Stimulated activated CD4-positive, alpha-beta T cell treated with anti-CD3 and anti-CD28 coated beads, Interleukin-12 subunit alpha, Interleukin-12 subunit beta, amount 100 ng/mL, for 24 hours (primary cell): ENCODE measurements at places on chromosomes 11 and 22.

- DNase-seq, result no peak
Measured at GRCh38 chr11:111811445-111811844, 45.3 kb upstream of the PPP2R1B start.

DNA sequence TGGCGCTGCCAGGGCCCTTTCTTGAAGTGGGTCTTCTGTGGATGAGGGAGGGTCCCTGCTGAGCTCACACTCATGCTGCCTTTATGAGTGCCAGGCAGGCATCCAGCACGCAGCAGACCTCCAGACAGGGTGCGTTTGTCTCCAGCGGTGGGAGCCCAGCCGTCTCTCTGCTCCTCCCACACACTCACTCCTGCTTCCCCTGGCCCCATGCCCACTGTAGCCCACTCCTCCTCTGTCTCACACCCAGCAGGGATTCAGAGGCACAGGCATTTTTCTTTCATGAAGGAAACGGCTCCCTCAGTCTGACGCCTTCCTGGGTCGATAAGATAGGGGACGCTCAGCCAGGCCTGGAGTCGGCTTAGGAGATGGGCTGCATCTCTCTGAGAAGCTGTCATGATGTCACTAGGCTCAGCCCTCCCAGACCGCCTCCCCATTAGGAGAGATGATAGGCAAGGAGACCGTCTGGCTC is 183.9 kb upstream of the NCAM1 start:
- no peak for DNase-seq

GRCh38 chr11:68436985-68437926 is 23.3 kb upstream of the PPP6R3 start:
- DNase-seq, result no peak

DNA sequence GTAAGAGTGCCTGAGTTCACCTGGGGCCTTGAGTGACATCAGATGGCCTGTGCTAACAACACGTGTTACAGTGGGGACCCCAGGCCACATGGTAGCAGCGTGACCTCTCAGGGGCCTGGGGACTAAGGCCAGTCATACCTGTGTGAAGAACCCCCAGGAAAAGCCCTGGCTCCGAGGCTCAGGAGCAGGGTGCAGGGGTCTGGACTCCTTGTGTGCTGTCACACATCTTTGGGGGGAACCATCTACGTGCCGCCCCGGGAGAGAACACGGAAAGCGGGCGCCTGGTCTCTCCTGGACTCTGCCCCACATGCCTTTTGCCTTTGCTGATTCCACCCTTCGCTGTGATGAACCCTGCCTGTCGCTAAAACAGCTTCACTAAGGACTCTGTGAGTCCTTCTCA is 48.7 kb downstream of the SHANK2 start:
- no peak for DNase-seq

DNA sequence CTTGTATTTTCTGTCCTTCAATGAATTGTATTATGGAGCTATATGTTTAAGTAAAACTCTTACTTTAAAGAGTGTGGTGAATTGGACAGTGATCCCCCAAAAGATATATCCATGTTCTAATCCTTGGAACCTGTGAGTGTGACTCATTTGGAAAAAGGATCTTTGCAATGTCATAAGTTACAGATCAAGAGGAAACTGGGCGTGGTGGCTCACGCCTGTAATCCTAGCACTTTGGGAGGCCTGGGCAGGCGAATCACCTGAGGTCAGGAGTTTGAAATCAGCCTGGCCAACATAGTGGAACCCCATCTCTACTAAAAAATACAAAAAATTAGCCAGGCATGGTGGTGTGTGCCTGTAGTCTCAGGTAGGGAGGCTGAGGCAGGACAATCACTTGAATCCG is 36.7 kb downstream of the ELF5 start:
- DNase-seq, result no peak

- DNase-seq, result no peak
Measured at GRCh38 chr11:128720522-128720985, 26.7 kb downstream of the FLI1 start.

DNA sequence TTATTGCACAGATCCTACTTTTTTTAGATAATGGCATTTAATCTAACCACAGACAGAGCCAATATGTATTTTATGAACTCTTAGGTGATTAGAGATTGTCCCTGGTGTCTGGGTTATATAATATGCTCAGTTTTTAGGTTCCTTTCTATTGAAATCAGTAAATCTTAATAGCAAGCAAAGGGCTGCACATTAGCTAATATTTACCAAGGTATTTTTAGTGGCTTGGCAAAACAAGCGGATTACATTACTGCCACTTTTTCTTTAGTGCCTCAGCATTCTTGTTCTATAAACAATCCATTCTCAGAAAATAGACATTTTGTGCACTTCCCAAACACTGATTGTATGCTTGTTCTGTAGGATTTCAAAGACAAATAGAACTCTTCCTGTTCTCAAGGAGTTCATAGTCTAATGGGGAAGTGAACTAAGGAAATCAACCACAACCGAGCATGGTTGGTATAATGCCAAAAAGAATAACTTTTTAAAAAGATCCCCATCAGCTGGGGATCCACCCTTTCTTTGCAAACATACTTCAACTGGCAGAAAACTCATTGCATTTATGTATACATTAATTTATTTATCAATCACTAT is 23.8 kb downstream of the KCNJ1 start:
- no peak for DNase-seq

DNA sequence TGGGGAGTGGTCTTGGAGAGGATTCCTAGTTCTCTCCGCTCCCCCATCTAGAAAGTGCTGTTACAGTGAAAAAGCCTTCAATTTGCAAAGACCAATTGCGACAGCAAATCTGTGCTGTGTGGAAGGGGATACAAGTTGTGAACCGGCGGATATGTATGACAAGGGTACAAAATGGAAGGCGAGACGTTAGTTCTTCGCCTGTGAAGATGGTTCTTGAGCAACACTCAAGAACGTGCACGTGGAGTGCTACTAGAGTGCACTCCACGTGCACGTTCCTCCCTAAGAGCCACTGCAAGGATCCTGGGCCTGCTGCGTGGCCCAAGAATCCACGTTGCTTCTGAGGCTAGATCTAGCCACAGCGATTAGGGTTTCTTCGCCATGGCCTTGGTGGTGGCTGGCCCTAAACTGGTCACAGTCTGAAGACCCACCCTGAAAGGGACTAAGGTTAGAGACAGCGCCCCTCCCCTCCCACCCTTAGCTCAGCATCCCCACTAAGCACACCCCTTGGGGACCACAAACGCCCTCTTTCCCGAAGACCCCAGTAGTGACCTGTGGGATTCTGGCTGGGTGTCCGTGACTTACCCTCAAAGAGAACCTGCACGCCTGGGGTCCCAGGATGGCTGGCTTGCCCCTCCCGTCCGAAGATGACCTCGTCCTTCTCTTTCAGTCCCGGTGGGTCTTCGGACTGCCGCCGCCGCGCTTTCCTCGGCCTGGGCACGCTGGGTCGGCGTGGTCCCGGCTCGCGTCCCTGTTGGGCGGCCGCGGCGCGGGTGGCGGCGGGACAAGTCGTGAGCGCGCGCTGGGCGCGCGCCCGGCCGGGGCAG is 519 bp upstream of the PDE3B start:
- DNase-seq, result no peak
